Kidney (tissue), 22 donors: ENCODE measurements at places on chromosomes 16 and 17.

DNA sequence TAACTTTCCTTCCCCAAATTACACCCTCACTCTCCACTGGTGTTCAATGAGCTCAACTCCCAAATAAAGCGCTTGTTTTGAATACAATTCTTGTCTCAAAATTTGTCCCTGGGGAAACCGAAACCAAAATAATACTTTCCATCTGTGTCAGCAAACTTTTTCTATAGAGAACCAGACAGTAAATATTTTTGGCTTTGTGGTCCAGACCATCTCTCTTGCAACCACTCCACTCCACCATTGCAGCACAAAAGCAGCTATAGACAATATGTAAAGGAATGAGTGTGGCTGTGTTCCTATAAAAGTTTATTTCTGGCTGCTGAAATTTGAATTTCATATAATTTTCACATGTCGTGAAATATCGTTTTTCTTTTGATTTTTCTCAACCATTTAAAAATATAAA, 84.6 kb upstream of the ERCC4 start:
- DNase-seq = no peak
- no peaks in the 10 kb centered on the region for H3K27me3 ChIP-seq

GRCh38 chr16:30041841-30042240, 10.8 kb upstream of the TLCD3B start:
- H3K4me3 ChIP-seq = no peak overlapping the region
- H3K27ac ChIP-seq = no peak overlapping the region
- DNase-seq = no peak

- H3K36me3 ChIP-seq = no peaks in the 10 kb centered on the region
- H3K27me3 ChIP-seq = no peaks in the 10 kb centered on the region
- DNase-seq = no peak
These were observed 921 bp upstream of the CDR2 start for GRCh38 chr16:22375117-22375962.

DNA sequence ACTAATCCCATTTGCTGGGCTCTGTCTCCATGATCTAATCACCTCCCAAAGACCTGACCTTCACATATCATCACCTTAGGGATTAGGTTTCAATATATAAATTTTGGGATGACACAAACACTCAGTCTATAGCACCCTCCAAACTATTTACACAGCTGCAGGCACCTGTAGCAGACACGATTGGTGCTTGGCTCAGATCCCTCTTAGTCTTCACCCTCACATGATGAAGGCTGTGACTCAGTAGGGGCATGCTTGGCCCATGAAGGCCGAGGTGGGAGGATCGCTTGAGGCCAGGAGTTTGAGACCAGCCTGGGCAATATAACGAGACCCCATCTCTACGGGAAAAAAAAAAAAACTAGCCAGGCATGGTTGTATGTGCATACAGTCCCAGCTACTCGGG, 73.5 kb downstream of the HS3ST2 start:
- H3K27me3 ChIP-seq = no peaks in the 10 kb centered on the region
- no peaks in the 10 kb centered on the region for H3K4me1 ChIP-seq
- no peaks in the 10 kb centered on the region for H3K36me3 ChIP-seq
- no peak overlapping the region for H3K4me3 ChIP-seq
- no peak overlapping the region for H3K27ac ChIP-seq

DNA sequence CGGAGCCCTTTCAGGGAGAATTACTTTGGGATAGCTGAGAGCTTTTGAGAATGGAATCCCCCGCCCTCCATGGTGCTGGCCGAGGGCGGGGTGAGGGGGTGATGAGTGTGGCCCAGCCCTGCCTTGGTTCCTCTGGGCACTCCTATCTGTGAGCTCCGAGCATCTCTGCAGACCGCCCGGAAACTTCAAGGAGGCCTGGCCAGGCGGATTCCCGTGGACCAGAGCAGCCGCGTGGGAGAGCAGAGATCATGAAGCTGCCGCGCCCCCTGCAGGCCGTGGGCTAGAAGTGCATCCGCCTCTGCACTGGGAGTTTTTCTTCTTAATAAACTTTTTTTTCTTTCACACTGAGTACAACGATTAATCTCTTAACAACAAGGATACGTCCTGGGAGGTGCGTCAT, 392.9 kb upstream of the EEF2KMT start:
- H3K36me3 ChIP-seq = no peaks in the 10 kb centered on the region
- H3K27ac ChIP-seq = no peak overlapping the region
- DNase-seq = no peak
- H3K4me1 ChIP-seq = no peaks in the 10 kb centered on the region
- H3K27me3 ChIP-seq = no peaks in the 10 kb centered on the region
